ENCODE measurements at places on chromosomes 3 and 15.

DNA sequence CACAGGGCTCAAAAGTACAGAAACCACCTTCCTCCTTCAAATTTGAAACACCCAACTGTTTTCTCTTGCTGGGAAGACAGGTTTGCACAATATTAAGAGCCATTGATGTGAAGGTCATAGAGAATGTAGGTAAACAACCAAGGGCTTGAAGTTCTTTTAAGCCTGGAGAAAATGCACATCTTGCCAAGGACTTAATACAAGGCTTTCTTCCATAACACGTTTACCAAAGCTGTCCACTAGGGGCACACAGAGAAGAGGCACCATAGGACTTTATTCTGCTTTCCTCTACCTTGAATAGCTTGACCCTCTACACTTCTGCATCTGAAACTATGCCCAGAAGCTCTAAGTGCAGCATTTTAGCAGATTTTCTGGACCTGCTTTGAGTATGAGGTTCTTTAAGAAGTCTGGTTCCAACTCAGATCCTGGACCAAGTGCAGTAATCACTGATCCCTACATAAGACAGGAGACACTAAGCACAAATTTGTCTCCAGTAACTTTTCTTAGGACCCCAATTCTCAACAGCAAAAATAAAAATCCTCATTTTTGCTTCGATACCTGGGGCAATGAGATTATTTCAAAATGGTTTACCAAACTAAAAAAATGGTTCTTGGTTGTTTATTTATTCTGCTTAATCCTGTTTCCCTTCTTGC, 138.0 kb downstream of the FBN1 start:
- DNase-seq = no peak

- no peak for DNase-seq
Observed at GRCh38 chr3:12559520-12559919, 2.6 kb downstream of the MKRN2 start.

- DNase-seq = no peak
Observed at GRCh38 chr3:40713795-40714194, 189.0 kb downstream of the ZNF621 start.

GRCh38 chr3:188691004-188691403, 480.8 kb upstream of the TPRG1 start:
- DNase-seq = no peak

- no peak for DNase-seq
Observed at GRCh38 chr3:3771567-3771966, 27.7 kb upstream of the LRRN1 start.

DNA sequence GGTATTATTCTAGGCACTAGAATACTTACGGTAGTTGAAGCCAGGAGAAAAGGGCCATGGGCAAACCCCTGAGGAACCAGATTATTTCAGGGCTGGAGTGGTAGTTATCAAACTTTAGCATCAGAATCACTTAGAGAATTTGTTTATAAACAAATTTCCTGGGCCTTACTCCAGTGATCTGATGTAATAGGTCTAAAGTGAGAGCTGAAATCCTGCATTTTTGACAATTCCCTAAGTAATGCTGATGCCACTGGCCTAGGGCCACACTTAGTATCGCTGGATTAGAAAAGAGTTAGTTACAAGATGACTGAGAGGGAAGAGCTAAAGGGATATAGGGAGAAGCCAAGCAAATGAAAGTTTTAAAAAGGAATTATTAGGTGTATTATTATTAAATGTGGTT, 412.5 kb upstream of the THRB start:
- DNase-seq = no peak

GRCh38 chr3:18215639-18216038, 209.5 kb downstream of the SATB1 start:
- DNase-seq = no peak

- no peak for DNase-seq
Observed at GRCh38 chr3:43418601-43419272, 132.4 kb downstream of the SNRK start.

GRCh38 chr15:25883463-25884259, 20.5 kb upstream of the ATP10A start:
- DNase-seq = no peak

DNA sequence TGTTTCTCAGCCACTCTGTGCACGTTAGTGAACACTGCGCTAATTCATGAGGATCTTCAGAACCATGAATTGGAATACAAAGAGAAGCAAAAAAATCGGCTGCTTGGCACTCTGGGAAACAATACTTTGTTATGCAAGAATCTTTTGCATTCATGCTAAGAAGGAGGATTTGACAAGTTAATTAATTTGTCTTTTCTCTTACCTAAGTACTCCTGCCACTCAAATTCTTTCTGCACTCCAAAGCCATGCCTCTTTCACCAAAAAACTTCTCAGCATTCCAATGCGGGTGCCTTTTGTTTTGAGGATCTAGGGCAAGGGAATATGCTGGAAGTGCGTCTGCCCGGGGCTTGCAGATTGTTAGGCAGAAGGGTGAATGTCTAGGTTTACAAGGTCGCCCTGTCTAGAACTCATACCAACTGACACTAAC, 11.3 kb upstream of the KAT2B start:
- DNase-seq = no peak

GRCh38 chr15:44033894-44034293, 161.2 kb downstream of the FRMD5 start:
- no peak for DNase-seq

- DNase-seq = no peak
Observed at GRCh38 chr3:69872783-69873378, 126.7 kb upstream of the SAMMSON start.

DNA sequence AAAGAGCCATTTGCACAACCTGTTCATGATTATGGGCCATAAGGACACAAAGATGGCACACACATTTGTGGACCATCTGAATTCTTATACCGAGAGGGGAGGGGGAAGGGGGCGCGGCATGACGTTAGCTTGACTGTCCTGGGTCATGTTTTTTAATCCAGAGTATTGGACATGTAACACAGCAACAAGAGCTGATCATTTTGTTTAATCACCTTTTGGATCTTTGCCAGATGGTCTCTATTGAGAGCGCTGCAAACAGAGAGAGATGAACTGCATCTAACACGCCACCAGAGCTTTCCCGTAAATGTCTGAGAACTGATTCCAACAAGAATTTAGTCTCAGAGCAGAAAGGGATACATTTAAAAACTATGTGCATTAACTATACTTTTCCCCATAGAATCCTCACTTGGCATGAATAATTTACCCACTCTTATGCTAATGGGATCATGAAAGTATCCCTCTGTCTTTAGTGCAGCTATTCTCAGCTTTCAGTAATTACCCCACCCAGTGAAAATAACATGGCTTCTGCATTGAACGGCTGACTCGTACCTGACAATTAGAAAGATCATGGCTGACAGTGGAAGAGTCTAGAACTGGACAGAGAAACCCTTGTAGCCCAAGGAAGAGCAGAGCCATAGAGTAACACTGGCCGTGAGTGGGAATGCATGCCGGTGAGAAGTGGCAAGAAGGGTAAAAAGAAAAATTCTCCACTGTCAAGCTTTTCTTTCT, 22.6 kb downstream of the MEIS2 start:
- DNase-seq = no peak

DNA sequence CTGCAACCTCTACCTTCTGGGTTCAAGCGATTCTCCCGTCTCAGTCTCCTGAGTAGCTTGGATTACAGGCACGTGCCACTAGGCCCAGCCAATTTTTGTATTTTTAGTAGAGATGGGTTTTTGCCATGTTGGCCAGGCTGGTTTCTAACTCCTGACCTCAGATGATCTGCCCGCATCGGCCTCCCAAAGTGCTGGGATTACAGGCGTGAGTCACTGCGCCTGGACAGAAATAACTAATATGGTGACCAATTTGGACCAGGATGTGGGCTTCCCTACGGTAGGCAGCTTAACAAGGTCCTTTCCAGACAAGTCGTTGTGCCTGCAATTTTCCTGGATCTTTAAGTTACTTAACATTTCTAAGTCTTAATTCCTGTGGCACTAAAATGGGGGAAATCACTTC, 14.8 kb downstream of the WDR53 start:
- DNase-seq = no peak

- DNase-seq = no peak
Observed at GRCh38 chr3:184380627-184381260, 890 bp downstream of the CHRD start.

DNA sequence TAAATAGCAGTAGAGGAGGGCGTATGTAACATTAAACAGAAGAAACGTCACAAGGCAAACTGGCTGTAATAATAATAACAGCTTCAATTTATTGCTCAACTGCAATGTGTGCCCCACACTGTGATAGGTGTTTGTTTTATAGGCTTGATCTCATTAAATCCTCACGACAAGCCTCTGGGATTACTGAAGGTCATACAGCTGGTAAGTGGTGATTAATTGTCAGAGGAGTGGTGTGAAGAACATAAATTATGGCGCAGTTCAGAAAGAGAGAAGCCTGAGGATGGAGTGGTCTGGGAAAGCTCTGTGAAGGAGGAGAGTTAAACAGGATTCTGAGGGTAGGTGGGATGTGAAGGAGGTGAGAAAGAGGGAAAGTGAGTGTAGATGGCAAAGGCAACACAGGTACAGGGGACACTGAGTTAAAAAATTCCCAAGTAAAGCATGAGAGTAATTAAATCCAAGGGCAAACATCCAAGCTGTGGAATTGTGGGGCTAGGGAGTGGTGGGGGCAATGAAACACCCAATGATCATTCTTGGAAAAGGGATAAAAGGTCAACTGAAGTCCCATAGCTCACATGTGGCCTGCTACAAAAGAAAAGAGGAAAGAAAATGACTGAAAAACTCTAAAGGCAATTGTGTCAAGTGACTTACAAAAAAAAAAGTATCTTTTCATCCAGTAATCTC, 16.5 kb upstream of the GLCE start:
- DNase-seq = no peak

GRCh38 chr3:177461765-177462164, 264.5 kb upstream of the TBL1XR1 start:
- DNase-seq = no peak

DNA sequence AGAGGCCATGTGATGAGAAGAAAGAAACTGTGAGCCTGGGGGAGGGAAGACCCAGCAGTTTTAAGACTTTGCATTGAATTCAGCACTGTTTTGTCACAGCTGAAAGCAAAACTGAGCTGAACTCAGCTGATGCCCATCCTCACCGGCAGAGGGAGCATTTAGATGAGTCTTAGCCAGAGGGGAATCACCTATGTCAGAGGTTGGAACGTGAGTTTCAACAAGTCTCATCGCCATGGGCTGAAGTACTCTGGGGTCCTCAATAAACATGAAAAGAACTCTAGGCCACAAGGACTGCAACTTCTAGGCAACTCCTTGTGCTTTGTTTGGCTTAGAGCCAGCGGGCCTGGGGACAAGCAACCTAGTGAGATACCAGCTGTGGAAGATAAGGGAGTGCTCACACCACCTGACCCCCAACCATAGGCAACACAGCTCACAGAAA, 324.5 kb downstream of the TBL1XR1 start:
- peak; percentile 24 for DNase-seq

- no peak for DNase-seq
Observed at GRCh38 chr15:99603828-99604227, 38.0 kb downstream of the MEF2A start.

GRCh38 chr15:55573224-55573623, 14.9 kb downstream of the PYGO1 start:
- no peak for DNase-seq

DNA sequence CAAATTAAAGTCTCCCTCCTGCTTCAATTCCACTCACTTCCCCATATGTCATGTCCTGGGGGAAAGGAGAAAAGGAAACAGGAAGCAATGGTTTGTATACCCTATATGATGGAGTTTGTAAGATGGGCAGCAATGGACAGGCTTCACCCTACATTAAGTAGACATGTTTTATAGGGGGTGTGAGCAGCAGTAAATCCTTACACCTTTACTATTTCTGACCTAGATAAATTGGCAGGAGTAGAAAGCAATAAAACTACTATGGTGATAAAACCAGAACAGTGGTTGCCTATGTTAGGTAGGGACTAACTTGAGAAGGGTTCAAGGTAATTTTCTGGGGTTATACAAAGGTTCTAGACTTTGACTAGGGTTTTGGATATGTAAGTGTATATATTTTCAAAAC, 301.7 kb downstream of the GBE1 start:
- no peak for DNase-seq

DNA sequence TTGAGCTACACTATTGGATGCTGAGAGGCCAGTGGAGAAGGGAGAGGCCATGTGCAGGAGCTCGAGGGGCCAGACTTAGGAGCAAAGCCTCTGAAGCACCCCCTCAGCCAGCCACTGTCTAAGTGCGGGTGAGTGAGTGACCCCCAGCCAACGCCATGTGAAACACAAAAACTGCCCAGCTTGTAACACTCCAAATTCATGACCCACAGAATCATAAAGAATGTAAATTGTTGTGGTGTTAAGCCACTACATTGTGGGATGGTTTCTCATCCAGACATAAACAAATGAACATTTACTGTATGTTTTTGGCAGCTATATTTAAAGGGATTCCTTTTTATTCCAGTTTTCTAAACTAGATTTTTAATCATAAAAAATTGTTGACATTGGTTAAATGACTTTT, 27.2 kb upstream of the TMEM158 start:
- no peak for DNase-seq

DNA sequence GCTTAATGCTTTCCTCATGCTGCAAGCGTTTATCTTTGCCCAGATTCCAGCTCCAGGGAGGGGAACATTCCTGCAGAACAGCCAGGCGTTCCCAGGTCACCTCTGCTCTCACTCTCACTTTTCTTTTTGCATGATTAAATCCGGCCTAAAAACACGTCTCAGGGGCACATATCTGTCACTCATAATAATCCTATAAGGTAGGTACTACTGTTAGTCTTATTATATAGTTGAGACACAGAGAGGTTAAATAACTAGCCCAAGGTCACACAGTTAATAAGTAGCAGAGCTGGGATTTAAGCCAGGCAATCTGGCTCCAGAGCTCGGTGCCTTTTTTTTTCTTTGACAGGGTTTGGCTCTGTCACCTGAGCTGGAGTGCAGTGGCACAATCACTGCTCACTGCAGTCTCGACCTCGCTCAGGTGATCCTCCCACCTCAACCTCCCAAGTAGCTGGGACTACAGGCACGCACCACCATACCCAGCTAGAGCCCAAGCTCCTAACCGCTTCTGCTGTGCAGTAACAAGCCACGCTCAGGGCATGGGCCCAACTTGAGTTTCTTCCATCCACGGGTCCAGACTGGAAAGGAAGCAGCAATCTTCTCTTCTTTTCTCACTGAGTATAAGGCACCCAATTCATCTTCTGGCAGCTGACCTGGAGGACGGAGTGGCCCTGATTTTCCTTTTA, 96.5 kb downstream of the LIPC start:
- peak; percentile 82 for DNase-seq

DNA sequence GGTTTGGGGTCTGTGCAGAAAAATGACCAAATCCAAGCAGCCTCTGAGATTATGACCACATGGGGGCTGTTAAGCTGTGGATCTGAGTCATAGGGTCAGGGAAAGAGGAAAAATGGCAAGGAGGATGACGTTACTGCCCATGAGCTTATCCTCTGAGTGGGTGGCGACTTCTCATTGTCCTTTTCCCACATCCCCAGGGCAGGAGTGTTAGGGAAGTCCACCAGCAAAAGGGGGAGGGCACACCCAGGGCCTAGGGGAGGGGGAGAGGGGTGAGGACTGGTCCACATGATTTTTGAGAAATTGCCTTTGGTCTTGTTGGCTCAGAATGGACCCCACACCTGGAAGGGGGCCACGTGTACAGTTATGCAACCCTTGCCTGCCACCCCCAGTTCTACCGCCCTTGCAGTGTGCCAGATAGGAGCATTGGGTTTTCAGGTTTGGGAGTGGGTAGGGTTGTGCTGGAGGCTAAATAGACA, 2.6 kb downstream of the CD276 start:
- peak; percentile 88 for DNase-seq

Data from lower leg skin (tissue), 4 donors.